Osteocyte (in vitro differentiated cells): ENCODE measurements at places on chromosomes 11 and 22. TPM values are rescaled to one million over a fixed set of nuclear protein-coding genes. Genes with fewer than 3 reads are reported as not detected.
A peak's percentile ranks its signal among the peaks of the same experiment; 100 is the strongest.

Gene TBX1
- total RNA-seq, result 22.5 and 24.2 TPM in 2 replicates

- DNase-seq, result no peak
- H3K4me1 ChIP-seq, result peaks cover 58% of the 10 kb centered on the region
- peaks cover 13% of the 10 kb centered on the region for H3K36me3 ChIP-seq
- no peaks in the 10 kb centered on the region for H3K27me3 ChIP-seq
- H3K4me3 ChIP-seq, result no peak overlapping the region
Measured at GRCh38 chr11:8766988-8767374, 84.4 kb downstream of the RPL27A start.

- H3K4me3 ChIP-seq, result peak within 1 kb of the TSS; percentile 100
- peak; percentile 96 for DNase-seq
- H3K36me3 ChIP-seq, result peaks cover 2% of the 10 kb centered on the region
- peak within 1 kb of the TSS; percentile 98 for H3K27ac ChIP-seq
- peaks cover 28% of the 10 kb centered on the region for H3K4me1 ChIP-seq
- H3K27me3 ChIP-seq, result no peaks in the 10 kb centered on the region
Measured at GRCh38 chr11:74398244-74399159, at the start of gene PGM2L1. PGM2L1 (minus strand) TSS chr11:74398433; CDS start chr11:74398161, 272 bp downstream.

- DNase-seq, result no peak
- H3K27me3 ChIP-seq, result no peaks in the 10 kb centered on the region
- peaks cover 5% of the 10 kb centered on the region for H3K4me1 ChIP-seq
- no peaks in the 10 kb centered on the region for H3K36me3 ChIP-seq
Measured at GRCh38 chr11:95897731-95898130, 26.2 kb downstream of the MTMR2 start.

DNA sequence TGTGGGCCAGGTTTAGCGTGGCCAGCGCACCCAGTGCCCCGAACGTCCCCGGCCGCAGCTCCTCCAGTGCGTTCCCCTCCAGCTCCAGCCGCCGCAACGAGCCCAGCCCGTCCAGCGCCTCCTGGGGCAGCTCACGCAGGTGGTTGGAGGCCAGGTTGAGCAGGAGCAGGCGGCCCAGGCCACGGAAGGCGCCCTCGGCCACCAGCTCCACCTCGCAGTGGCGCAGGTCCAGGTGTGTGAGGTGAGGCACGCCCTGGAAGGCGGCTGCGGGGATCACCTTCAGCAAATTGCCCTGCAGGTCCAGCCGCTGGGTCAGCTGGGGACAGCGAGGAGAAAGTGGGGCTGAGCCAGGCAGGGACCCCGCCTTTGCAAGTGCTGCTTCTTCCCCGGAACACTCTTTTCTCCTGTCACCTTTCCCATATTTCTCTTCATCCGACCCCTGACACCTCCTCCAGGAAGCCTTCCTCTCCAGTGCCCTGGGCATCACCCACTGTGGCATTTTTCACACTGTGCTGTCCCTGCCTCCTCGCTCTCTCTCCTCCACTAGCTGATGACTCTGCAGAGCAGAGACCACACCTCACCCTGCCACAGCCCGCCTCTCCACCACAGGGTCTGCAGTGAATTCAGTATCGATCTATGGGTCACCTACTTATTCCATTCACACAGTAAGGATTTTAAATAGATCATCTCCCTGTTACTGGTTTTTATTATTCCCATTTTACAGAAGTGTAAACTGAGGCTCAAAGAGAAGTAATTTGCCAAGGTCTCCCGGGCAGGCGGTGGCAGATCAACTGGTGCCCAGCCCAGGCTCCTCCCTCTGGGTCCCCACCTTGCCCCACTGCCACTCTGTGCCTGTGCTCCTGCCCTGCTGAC, 1.9 kb downstream of the CHADL start:
- no peaks in the 10 kb centered on the region for H3K27me3 ChIP-seq
- no peak overlapping the region for H3K27ac ChIP-seq
- H3K4me3 ChIP-seq, result no peak overlapping the region
- DNase-seq, result no peak
- H3K36me3 ChIP-seq, result no peaks in the 10 kb centered on the region

DNA sequence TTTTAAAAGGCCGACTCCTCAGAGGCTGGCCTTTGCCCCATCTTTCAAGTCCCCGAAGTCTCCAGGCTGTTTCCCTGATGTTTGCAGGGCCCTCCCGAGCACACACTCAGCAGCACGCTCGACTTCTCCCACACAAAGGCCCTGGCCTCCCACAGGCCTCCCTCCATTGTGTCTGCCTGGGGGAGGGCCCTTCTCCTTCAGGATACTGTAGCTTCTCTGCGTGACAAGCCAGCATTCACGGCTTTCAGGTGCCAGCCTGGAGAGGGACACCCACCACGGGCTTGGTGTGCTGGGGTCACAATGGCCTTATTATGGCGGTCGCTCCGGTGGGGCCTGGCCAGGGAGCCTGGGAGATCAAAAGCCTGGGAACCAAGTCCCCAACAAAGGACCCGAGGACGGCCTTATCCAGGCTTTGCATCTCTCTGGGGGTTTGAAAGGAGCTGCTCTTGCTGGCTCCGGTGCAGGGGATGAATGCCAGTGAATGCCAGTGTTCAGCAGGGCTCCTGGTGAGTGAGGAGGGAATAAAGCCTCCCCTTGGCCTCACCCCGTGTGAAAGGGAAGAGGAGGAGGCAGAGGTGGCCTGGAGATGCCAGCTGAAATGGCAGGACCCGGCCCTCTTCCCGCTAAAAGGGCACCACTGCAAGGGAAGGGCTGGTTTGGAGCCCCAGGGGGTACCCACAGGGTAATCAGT, 55.0 kb downstream of the TRAF6 start:
- H3K4me1 ChIP-seq, result peaks cover 79% of the 10 kb centered on the region
- peaks cover 40% of the 10 kb centered on the region for H3K36me3 ChIP-seq
- DNase-seq, result no peak
- peak overlapping the region; percentile 14 for H3K4me3 ChIP-seq

Gene PLAAT4
- 7.3 and 8.5 TPM in 2 replicates for total RNA-seq

GRCh38 chr11:12066056-12066798, 44.2 kb upstream of the MICAL2 start:
- no peak for DNase-seq
- peaks cover 28% of the 10 kb centered on the region for H3K4me1 ChIP-seq
- no peaks in the 10 kb centered on the region for H3K36me3 ChIP-seq
- no peak overlapping the region for H3K4me3 ChIP-seq

- no peaks in the 10 kb centered on the region for H3K36me3 ChIP-seq
- peaks cover 4% of the 10 kb centered on the region for H3K27me3 ChIP-seq
- no peaks in the 10 kb centered on the region for H3K4me1 ChIP-seq
- no peak for DNase-seq
- H3K4me3 ChIP-seq, result no peak overlapping the region
- H3K27ac ChIP-seq, result no peak overlapping the region
Measured at GRCh38 chr11:88105526-88105925, 69.7 kb downstream of the RAB38 start.

DNA sequence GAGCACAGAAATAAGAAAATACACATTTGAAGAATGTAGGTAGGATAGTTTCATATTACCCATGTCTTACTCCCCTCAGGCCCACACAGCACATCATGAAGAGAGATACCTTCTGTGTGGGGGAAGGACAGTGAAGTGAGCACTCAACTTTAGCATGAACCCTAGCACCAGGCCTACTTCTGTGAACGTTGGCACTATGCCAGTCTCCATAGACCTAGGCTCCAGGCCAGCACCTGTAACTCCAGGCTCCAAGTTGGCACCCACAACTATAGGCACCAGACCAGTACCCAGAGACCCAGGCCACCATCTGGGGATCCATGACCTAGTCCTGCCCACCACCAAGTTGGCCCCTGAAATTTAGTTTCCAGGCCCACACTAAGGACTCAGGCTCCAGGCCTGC, 410.9 kb downstream of the INSC start:
- H3K4me1 ChIP-seq, result no peaks in the 10 kb centered on the region
- H3K4me3 ChIP-seq, result no peak overlapping the region
- H3K27me3 ChIP-seq, result no peaks in the 10 kb centered on the region
- DNase-seq, result no peak
- H3K36me3 ChIP-seq, result no peaks in the 10 kb centered on the region

- peaks cover 1% of the 10 kb centered on the region for H3K36me3 ChIP-seq
- no peak for DNase-seq
- no peaks in the 10 kb centered on the region for H3K27me3 ChIP-seq
- H3K4me1 ChIP-seq, result peaks cover 31% of the 10 kb centered on the region
- no peak overlapping the region for H3K27ac ChIP-seq
Measured at GRCh38 chr11:108221911-108222573, 396 bp downstream of the NPAT start.

GRCh38 chr11:1650034-1650917, 20.7 kb downstream of the KRTAP5-5 start:
- H3K27me3 ChIP-seq, result peaks cover 28% of the 10 kb centered on the region
- H3K4me3 ChIP-seq, result no peak overlapping the region
- no peak for DNase-seq
- no peaks in the 10 kb centered on the region for H3K36me3 ChIP-seq
- H3K4me1 ChIP-seq, result no peaks in the 10 kb centered on the region
- H3K27ac ChIP-seq, result no peak overlapping the region

Gene FLRT1
- 0.54 and 0.65 TPM in 2 replicates for total RNA-seq

Gene CBLIF
- not detected in 2 replicates for total RNA-seq

DNA sequence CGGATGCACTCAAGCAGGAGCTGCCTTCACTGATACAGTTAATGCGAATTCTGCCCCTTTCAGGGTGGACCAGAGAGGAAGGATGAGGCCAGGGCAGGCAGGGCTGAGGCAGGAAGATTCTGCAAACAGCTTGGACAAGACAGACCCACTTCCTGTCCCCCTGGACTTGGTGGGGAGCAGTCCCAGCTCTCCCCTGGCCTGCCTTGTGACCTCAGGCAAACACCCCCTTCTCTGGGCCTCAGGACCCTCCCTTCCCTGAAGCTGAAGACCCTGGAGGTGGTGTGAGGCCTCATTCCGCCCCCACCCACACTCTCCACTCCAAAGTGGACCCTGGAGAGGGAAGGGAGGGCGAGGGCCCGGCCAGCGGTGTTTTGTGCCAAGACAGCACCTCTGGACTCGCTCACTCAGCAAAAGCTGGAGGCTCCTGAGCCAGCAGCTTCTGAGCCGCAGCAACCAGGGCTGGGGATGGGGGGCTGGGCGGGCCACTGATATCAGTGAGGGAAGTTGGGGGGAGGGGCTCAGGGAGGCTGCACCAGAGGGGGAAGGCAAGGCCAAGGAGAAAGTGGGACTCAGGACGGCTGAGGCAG, 8.5 kb downstream of the RAB3IL1 start:
- no peak overlapping the region for H3K27ac ChIP-seq
- H3K27me3 ChIP-seq, result no peaks in the 10 kb centered on the region
- peaks cover 10% of the 10 kb centered on the region for H3K4me1 ChIP-seq
- peaks cover 23% of the 10 kb centered on the region for H3K36me3 ChIP-seq

DNA sequence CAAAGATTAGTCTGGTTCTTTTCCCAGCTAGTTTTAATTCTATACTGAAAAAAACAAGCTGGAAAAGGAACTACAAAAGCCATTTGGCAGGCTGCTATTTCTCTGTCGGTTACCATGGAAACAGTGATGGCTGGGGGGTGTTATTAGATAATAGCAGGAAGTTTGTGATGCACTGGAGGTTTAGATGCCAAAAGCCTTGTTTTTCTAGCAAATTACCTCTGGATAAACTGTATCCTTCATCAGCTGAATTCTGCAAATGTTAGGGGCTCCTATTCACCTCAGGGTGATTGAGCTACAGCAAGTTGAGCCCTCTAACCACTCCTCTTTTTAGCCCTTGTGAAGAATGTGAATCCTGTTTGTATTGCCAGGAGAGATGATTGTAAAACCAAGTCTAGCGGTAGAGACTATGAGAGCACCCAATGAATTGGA, 25.2 kb downstream of the ALKBH3 start:
- no peaks in the 10 kb centered on the region for H3K27me3 ChIP-seq
- no peak overlapping the region for H3K27ac ChIP-seq
- no peaks in the 10 kb centered on the region for H3K4me1 ChIP-seq
- H3K4me3 ChIP-seq, result no peak overlapping the region
- peaks cover 53% of the 10 kb centered on the region for H3K36me3 ChIP-seq

DNA sequence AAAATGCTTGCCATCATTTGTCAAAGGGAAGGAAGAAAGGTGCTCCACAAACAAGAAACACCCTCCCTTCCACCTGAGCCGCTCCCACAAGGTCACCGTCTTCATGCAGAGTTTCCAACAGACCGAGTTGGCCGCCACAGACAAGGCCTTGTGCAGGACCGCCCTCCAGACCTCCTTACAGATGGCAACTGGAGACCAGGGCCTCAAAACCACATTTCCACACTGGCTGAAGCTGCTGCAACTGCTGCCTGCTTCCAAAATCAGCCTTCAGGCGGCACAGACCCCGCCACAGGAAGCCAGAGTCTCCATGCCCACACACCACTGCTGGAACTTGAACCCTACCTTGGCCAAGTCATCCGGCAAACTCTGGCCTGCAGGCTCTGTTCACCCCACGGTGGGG, 6.3 kb downstream of the DEAF1 start:
- H3K4me1 ChIP-seq, result peaks cover 47% of the 10 kb centered on the region
- no peak overlapping the region for H3K4me3 ChIP-seq
- H3K27me3 ChIP-seq, result no peaks in the 10 kb centered on the region
- DNase-seq, result no peak
- peak overlapping the region; percentile 95 for H3K27ac ChIP-seq

DNA sequence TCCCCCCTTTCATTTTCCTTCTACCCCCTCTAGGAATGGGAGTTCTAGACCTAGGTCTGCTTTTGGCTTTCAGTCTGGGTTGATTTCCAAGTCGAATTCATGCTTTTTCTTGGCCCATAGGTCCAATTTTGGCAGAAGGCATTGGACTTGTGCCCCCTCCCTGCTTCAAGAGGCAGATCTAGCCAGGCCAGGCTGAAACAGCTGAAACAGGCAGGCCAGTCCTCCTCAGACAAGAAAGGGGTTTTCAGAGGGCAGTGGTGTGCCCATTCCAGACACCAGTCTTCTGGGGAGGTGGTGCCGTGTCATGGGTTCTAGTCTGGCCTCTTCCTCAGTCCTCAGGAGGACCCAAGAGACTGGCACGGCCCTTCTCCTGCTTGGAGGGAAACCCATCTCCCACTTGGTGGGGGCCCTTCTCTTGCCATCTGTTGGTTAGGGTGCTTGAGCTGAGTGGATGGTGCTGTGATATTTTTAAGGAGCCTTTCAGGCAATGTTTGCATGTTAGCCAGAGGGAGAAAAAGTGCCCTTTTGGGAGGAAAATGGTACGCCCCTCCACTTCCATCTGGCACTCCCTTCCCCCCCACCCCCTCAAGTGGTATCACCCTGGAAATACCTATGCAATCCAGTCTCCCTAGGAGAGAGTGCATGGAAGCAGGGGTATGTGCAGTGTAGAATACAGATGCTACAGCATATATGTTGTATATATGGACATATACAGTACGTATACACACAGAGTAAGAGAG, 53.6 kb downstream of the SYT13 start:
- H3K27ac ChIP-seq, result no peak overlapping the region
- DNase-seq, result no peak
- peaks cover 4% of the 10 kb centered on the region for H3K36me3 ChIP-seq
- H3K4me1 ChIP-seq, result no peaks in the 10 kb centered on the region
- no peak overlapping the region for H3K4me3 ChIP-seq
